ENCODE measurements at places on chromosomes 7 and 10.

DNA sequence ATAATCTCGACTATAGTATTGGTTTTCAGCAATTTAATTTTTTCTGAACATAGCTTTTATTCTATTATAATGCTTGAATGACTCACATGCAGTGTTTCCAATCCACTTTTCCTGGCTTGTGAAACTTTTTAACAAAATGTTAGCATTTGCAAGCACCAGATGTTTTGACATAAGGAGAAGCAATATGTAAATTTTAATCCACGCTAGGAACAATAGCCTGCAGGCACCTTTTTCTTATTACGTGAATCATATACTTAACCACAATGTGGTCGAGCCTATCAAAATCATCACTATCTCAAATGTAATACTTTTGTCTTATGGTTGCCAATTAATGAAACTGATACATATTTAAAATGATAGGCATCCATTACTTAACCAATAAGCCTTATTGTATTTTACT lies 97.1 kb downstream of the TFEC start:
- no peak for DNase-seq

- DNase-seq = no peak
Measured at GRCh38 chr10:121797490-121797889, 130.3 kb downstream of the ATE1 start.

GRCh38 chr10:88113232-88113631 lies 249.8 kb downstream of the PTEN start:
- no peak for DNase-seq

- no peak for DNase-seq
Measured at GRCh38 chr7:103346396-103346795, 1.0 kb upstream of the PSMC2 start.

DNA sequence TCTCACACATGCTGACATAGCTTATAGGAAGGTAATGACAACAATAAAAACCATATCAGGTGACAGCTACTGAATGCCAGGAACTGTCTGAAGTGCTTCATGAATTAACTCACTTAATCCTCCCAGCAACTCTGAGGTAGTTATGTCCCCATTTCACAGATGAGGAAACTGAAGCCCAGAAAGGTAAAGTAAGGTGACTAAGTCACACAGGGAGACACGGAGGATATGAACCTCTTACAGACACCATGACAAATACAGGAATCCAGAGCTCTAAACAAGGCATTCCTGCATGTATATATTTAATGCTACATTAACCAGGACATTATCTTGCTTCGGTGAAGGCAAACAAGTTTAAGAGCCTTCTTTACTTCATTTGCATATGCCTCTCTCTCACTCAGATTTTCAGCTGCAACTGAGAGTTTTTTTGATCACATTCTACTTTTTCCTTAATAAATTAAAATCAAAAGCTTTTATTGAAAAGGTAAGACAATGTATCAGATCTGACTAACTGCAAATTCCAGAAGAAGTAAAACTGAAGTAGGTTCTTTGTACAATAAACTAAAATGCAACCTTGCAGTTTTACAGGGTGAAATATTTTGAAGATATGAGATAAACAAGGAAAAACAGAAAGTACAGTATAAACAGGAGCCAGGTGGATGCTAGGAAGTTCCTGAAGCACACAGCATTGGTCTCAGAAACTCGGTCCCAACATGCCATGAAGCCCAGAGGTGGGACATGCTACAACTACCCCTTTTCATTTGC lies 79.5 kb downstream of the SGMS1 start:
- no peak for DNase-seq

Data from activated CD4-positive, alpha-beta T cell treated with anti-CD3 and anti-CD28 coated beads, Interleukin-2, Interleukin-4, amounts not matched to agents 100 ng/mL and 50 ng/mL, durations not matched to agents 16 hours and 8 hours (primary cell).